ENCODE measurements at places on chromosomes 1 and 21. TPM values are rescaled to one million over a fixed set of nuclear protein-coding genes. Genes with fewer than 3 reads are reported as not detected.

- no peak for DNase-seq
Measured at GRCh38 chr1:67582625-67583461, 102.2 kb upstream of the GADD45A start.

DNA sequence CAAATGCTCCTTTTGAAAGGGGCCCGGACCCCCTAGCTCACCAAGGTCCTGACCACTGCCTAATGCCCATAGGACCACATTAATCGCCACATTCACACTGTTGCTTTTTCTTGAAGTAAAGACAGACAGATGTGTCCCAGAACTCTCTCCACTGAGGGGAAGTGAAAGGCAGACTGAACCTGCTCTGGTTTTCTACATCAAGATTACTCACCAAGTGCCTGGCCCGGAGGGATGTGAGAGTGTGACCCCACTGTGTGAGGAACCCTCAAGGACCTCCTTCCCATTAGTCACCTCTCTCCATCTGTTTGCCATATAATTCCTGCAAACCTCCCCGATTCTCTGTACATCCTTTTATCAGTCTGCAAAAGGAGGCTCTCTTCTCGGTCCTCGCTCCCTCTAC is 381.5 kb downstream of the OMA1 start:
- DNase-seq = no peak

- DNase-seq = no peak
Measured at GRCh38 chr21:42527489-42528158, 14.0 kb downstream of the SLC37A1 start.

TSPEAR gene
- not detected for total RNA-seq
